ENCODE measurements at places on chromosomes 7 and 10. TPM values are rescaled to one million over a fixed set of nuclear protein-coding genes. Genes with fewer than 3 reads are reported as not detected.

Gene CFTR
- polyA plus RNA-seq = 8.2 TPM

Gene CASP2
- 9.3 TPM for polyA plus RNA-seq

Gene HECTD2
- 3.1 TPM for polyA plus RNA-seq

Gene EBF3
- polyA plus RNA-seq = 0.06 TPM

Gene RELN
- 0.24 TPM for polyA plus RNA-seq

Gene TMEM236
- 0.75 TPM for polyA plus RNA-seq

Gene MKLN1
- polyA plus RNA-seq = 12.0 TPM

Gene GPR26
- not detected for polyA plus RNA-seq

Gene ACSM6
- polyA plus RNA-seq = not detected

Gene MSMB
- polyA plus RNA-seq = 18.5 TPM

Gene C10orf105
- 0.20 TPM for polyA plus RNA-seq

Gene DYDC2
- 24.4 TPM for polyA plus RNA-seq

Gene WDR86
- polyA plus RNA-seq = 1.9 TPM

Gene OPALIN
- polyA plus RNA-seq = not detected

Gene PNLIPRP1
- polyA plus RNA-seq = 0.26 TPM

Gene CADPS2
- polyA plus RNA-seq = 16.0 TPM

All from lung (tissue), 17 donors.